Left cardiac atrium (tissue), 4 donors: ENCODE measurements at places on chromosomes 2 and 18. TPM values are rescaled to one million over a fixed set of nuclear protein-coding genes. Genes with fewer than 3 reads are reported as not detected.

DNA sequence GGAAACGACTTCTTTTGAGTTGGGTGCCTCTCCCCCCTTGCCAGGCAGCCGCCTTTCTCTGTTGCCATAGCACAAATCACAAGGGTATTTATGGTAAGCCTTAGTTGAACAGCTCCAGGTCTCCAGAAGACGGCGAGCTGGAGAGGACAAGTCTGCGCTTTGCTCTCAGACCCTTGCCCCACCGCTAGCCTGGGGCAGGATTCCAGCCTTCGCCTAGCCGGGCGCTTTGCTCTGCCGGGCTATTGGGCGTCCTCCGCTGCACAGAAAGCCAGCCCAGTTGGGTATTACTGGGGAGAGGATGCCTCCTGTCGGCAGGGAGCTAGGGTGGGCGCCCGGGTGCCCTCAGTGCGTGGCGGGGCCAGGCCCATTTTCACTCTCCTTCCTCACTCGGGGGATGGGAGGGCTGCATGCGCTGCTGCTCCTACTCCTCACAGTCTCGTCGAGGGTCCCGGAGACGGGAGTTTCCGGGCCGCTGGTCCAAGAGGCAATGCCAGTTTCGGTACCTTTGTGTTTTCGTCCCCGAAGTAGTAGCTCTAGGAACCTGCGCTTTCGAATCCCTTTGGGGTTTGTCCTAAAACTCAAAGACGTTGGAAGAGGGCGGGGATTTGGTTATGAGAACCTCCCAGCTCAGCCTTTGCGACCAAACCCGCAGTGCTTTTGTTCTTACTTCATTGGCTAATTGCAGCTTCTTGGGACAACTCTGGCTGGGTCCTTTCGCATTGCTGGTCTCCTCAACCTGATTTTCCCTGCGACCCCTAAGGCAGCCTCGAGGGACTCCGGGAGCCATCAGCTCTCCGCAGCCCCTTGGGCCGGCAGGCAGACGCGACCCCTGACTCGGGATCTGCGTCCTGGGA, 3.6 kb upstream of the DLX2 start:
- DNase-seq, result no peak

- no peak for DNase-seq
These were observed 21.8 kb downstream of the ATAD2B start for GRCh38 chr2:23905155-23905554.

GRCh38 chr2:72576459-72576858, 249.4 kb downstream of the EXOC6B start:
- DNase-seq, result no peak

DNA sequence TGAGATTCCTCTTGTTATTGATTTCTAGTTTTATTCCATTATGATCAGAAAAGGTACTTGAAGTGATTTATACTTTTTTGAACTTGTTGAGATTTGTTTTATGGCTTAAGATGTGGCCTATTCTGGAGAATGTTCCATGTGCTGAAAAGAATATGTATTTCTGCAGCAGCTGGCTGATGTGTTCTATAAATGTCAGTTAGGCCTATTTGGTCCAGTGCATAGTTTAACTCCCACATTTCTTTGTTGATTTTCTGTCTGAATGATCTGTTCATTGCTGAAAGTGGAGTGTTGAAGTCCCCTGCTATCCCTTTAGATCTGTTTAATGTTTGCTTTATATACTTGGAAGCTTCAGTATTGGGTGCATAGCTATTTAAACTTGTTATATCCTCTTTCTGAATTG, 7.1 kb upstream of the OR6B2 start:
- no peak for DNase-seq

GRCh38 chr2:197952540-197953202, 148.3 kb downstream of the PLCL1 start:
- no peak for DNase-seq

DNA sequence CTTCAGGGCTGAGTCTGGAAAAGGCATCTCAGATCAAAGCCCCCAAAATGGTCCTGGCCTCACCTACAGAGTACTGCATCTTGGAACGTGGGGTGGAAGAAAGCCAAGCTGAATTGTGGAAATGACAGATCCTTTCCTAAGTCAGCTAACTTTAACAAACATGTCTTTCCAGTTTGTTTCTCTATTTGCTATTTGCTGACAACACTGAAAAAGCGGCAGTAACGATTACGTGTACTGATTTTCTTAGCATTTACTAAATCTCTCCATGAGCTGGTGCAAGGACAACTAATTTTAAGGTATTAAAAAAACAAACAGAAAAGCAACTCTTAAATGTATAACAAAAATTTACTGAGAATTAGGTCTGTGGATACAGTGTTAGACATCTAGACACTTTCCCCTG, 1.1 kb downstream of the HIBCH start:
- no peak for DNase-seq

- no peak for DNase-seq
These were observed 480.6 kb upstream of the HS6ST1 start for GRCh38 chr2:128799284-128799552.

DNA sequence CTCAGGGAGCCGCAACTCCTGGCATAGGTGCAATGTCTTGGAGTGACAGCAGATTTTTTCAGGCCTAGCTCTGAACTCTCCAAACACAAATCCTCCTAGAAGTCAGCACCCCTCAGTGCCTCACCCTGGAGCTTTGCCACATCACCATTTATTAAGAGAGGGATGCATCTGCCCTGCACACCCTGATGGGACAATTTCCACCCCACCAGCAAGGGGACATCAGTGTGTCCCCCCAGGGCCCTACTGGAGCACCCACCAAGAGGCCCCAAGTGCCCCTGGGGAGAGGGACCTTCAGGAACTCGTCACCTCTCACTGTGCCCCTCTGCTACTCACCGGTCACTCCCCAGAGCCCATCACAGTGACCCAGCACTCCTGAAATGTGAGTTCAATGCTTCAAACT, 144.7 kb downstream of the NDUFA10 start:
- no peak for DNase-seq

- no peak for DNase-seq
These were observed 209.3 kb downstream of the NEDD4L start for GRCh38 chr18:58253318-58253717.

- DNase-seq, result no peak
These were observed 1094.8 kb upstream of the PIK3C3 start for GRCh38 chr18:40860189-40860588.

The SCYGR4 gene
- not detected for total RNA-seq

The NPPC gene
- total RNA-seq, result 3.7 TPM

The EPHA4 gene
- 84.1 TPM for total RNA-seq

The LHCGR gene
- total RNA-seq, result 0.26 TPM

The AGXT gene
- total RNA-seq, result 0.29 TPM

The FBXO41 gene
- total RNA-seq, result 2.0 TPM
